ENCODE measurements at places on chromosomes 1 and 21. TPM values are rescaled to one million over a fixed set of nuclear protein-coding genes. Genes with fewer than 3 reads are reported as not detected.

The PYHIN1 gene
- total RNA-seq = 0.98 TPM

The TINAGL1 gene
- total RNA-seq = 388 TPM

The HLX gene
- total RNA-seq = 0.09 TPM

The HPDL gene
- 8.4 TPM for total RNA-seq

The KRTAP24-1 gene
- total RNA-seq = not detected

DNA sequence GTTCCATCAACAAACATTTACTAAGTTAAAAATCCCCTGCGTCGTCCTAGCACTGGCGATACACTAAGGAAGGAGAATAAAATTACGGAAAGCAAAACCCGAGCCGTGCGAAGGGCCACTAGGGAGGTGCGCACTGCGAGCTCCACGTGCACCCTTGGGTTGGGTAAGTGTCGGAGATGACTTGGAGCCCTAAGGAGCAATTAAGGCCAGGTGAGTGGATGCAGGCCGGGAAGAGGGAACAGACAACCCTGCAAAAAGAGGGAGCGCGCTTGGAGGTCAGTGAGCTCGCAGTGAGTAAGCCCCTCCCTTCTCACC is 704 bp downstream of the WDR4 start:
- DNase-seq = no peak

DNA sequence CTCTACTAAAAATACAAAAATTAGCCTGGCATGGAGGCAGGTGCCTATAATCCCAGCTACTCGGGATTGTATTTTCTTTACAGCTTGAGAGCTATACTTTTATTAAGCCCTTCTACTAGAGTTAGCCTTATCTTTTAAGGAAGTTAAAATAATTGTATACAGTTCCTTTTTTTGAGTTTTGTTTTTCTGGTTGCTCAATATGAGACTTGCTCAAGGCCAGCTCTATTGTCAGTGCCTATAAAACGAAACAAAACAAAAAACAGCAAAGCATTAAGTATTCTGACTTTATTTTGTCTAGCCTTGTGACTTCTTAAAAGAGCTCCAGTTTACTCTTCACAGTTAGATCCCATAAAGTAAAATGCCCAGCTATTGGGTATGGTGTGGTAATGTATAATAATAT is 17.2 kb downstream of the PKN2 start:
- DNase-seq = no peak

DNA sequence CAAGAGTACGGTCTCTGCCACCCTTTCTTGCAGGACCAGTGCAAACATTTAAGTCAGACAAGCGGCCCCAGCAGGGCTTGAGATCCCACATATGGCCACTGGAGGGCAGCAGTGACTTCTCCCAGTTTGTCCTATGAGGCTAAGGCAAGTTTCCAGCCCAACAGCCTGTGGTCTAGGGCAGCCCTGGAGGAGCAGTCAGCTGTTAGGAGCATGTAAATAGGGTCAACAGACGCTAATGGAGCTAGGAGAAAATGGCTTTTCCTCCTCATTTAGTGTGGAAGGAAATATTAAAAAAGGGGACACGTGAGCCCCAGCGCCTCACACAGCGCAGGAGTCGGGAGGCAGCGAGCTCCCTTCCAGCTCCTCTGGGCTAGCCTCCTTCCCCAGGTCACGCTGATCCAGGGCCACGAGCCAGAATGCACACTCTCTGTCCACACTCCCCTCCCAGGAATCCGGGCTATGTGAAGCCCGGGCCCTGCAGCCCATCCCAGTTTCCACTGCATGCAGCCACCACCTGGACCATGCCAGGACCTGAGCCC is 95.6 kb downstream of the LAMC2 start:
- peak; percentile 92 for DNase-seq

DNA sequence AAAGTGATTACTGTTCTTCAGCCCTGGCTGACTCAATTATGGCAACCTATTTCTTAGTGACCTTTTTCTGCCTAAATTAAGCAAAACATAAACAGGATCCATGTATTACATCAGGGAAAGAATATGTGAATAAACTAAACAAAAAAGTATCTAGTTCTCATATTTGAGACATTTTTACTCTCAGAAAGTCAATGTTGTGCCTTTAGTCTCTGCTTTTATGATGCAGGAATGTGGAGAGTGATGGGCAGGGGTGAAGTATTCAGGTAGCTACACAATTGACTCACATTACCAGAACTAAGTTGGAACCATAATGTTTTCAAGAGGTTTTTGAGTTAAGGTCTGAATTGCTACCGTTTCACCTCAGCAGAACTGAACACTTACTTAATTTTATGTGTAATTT is 462.7 kb upstream of the CXADR start:
- no peak for DNase-seq

DNA sequence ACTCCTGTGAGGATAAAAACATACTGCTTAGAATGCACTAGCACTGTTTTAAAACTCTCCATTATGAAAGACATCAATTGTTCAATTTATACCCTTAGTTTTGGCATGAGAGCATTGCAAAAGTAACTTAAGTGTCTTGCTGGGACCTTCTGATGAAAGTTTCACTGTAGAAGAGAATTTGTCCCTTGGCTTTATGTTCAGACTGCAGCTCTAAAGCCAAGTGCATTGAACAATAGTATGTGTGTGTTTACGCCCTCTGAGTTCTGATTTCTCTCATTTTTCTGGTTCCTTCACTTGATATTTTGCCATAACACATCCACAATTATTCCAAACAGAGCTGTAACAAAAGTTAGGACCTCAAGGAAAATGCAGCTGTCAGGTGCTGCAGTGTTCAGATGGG is 474.6 kb downstream of the DISC1 start:
- DNase-seq = no peak

- DNase-seq = no peak
These were observed 80.6 kb upstream of the TRABD2B start for GRCh38 chr1:48077795-48078222.

DNA sequence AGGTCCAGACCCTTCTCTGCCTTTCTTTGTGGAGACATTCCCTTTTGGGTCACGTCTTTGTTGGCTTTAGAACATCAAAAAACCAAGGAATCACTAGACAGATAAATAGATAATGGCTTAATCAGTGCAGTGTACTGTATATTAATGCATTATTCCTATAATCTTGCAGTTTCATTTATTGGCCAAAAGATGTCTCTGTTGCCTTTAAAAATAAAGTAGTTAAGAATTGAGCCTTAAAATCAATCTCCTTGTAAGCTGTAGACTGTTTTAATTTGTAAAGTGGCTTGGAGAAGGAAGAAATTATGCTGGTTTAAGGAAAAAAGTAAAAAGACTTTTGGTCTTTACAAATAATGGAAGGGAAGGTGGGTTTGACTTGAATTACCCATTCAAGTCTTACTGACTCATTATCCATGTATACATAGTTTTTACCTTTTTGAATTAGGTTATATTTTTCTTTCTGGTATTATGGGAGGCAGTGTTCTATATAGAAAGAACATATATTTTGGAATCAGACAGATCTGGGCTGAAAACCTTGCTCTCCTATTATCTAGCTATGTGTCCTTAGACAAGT is 84.6 kb downstream of the VPS13D start:
- DNase-seq = no peak

DNA sequence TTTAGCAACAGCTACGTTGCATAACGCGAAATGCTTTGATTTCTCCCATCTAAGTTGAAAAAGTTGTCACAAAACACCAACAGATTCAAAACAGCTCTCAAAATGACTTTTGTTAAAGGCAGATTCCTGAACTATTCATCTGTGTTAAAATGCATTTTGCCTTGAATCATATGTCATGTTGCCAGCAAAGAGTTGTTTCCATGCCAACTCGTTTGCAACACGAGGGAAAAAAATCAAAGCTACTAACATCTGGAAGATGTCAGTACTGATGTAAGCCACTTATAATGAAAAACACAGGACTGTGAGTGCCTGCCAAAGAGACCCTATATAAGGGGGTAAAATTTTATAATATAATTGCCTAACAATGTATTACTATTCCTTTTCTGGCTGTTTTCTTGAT is 182.7 kb upstream of the PTBP2 start:
- DNase-seq = no peak

DNA sequence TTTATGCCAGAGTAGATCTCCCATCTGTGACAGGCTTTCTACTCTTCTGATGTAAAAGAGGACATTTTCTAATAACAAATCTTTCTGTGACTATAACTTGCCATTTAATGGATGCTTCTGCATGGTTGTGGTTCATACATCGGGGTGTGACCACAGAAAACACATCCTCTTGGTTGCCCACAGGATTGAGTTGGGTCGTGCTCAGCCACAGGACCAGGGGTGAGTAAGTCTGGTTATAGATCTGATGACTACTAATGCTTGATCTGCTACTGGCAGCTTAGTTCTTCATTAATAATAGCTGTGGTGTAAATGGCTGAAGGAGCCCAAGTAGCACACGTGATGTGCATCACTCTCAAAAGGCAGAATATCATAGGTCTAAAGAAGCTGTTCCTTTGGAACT is 328.2 kb downstream of the RWDD3 start:
- no peak for DNase-seq

DNA sequence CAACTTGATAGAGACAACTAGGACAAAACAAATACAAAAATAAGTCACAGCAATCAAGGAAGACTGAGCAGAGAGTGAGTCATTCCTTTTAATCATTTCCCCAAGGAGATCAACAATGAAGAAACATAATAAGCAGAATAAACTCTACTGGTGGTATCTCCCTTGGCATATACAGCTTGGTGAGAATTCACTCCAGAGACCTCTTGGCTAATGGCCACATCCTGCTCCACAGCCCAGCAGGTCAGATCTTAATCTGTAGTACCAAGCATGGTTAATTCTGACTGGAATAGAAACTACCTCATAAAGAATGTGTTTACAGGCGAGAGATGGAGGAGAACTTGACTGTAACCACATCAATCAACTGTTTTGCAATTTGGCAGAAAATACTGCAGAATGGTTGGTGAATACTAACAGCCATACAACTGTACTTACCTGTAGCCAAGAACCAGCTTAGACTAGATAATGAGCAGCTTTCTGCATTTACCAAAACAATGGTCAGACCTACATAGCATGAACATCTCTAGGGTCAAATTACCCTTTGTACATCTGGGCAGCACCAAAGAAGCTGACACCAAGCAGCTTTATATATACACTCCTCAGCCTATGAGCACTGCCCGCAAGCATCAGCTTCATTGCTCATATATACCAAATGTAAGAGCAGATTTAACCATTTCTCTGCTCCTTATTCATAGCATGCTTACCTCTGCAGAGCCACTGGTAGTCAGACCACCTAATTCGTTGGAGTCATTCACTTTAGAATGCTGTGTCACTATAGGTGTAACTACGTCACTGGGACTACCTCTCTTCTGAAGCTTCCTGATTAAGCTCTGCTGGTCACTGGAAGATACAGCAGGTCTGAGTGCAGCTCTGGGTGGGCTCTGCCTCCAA is 51.0 kb downstream of the KIAA0319L start:
- DNase-seq = peak; percentile 69

DNA sequence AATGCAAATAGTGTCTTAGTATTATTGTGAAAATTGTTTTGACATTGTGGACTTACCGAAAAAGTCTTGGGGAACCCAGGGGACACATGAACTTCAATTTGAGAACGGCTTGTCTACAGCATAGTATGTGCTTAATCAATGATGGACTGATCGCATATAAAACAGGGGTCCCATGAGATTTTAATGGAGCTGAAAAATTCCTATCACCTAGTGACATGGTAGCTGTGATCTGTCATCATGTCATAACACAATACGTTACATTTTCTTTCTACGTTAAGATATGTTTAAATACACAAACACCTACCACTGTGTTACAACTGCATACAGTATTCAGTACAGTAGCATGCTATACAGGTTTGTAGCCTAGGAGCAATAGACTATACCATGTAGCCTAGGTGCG is 153.3 kb upstream of the FOXD3 start:
- DNase-seq = no peak

DNA sequence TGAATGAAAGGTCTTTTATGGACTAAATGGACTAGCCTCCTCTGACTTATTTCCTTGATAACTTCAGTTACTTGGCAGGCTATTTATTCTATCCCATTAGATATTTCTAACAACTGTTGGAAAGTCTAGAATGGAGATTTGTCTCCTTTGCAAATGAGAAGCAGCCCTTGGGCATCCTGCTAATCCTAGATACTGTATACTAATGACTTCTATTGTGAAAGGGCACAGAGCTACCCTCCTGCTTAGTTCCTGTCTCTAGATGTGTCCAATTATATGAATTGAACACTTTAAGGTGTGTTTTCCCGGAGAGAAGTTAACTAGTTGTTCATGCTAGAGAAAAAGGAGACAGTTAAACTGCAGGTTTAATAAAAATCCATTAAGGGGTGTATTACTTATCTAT is 10.2 kb upstream of the NCMAP start:
- DNase-seq = no peak

DNA sequence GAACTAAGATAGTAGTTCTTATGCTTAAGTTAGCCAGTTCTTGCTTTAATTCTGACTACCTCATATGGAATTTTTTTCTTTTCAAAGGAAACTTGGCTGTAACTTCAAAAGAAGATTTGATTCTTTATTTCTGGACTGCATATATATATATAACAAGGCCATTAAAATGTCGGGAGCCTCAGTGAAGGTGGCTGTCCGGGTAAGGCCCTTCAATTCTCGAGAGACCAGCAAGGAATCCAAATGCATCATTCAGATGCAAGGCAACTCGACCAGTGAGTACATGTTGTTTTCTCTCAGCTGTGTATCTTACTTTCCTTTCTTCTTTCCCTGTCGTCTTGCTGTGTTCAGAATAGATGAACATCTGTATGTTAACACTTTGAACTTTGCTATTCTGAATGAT is 21.8 kb downstream of the KIF1B start:
- DNase-seq = no peak

DNA sequence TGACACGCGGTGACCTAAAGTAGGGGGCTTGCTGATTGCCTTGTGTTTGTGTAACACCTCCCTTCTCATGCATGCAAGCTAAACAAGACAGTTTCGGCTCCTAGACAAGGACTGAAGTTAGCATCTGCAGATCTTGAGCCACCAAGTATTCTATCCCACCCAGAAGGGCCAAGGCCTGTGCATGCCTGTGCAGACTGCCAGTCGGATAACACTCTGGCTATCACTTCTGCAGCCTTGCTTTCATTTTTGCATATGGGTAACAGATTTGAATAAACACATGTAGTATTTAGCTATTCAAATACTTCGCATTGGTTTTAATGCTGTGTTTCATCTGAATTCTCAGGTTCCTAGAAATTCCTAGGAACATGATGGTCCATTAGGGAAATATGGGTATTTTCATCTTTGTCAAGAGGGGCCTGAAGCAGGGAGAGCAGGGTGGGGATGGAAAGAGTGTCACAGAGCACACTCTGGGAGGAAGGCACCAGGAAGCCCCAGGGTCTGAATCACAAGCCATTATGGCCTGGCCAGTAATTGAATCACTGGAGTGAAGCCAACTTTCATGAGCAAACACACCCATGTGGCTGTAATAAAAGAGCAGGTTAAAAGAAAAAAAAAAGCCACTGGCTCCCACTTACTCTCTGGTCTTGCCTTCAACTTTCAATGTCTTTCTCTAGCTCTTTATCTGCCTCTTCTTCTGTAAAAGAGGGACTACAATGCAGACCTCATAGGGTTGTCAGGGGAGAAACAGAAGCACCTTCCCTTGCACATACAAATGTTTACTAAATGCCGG is 28.3 kb downstream of the GADD45A start:
- DNase-seq = peak; percentile 68

DNA sequence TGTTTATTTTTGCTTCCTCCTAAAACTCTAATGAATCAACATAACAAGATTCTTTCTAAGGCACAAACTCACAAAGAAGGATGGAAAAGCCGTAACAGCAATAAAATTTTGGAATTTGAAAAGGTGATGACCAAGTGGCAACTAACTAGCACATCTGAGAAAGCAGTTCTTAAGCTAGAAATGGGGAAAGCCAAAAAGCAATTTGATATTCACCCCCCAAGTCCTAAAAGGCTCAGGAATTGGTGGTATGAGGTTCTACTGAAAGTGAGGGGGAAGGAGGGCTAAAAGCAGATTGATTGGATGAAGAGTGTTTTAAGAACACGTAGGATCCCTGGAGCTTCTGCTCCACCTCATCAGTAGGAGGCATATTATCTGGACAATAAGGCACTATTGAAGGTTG is 43.4 kb upstream of the FBXO28 start:
- no peak for DNase-seq
